Stimulated activated CD4-positive, alpha-beta T cell treated with anti-CD3 and anti-CD28 coated beads, Interleukin-1b, Interleukin-23, amount 100 ng/mL, for 48 hours (primary cell): ENCODE measurements at places on chromosomes 11 and 22.
A peak's percentile ranks its signal among the peaks of the same experiment; 100 is the strongest.

DNA sequence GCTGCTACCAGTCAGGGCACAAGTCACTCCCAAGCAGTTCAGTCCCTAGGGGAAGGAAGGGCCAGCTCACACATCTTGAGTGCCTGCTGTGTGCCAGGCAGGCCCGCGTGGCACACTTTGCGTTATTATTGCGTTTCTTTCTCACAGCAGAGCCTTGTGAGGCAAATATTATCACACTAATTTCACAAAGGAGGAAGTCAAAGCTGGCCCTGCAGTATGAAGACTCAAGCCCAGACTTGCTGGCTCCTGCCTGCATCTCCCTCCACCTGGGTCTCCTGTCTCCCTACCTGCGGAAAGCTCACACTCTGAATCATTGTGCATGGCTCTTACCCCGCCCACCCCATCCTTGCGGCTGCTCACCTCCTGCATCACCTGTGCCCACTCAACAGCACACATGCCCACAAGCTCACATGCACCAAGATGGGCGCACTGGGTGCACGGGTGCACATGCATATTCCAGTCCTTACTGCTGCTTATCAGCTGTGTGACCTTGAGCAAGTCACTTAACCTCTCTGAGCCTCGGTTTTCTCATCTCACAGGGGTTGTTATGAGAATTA lies 31.7 kb upstream of the P2RY2 start:
- no peak for DNase-seq

DNA sequence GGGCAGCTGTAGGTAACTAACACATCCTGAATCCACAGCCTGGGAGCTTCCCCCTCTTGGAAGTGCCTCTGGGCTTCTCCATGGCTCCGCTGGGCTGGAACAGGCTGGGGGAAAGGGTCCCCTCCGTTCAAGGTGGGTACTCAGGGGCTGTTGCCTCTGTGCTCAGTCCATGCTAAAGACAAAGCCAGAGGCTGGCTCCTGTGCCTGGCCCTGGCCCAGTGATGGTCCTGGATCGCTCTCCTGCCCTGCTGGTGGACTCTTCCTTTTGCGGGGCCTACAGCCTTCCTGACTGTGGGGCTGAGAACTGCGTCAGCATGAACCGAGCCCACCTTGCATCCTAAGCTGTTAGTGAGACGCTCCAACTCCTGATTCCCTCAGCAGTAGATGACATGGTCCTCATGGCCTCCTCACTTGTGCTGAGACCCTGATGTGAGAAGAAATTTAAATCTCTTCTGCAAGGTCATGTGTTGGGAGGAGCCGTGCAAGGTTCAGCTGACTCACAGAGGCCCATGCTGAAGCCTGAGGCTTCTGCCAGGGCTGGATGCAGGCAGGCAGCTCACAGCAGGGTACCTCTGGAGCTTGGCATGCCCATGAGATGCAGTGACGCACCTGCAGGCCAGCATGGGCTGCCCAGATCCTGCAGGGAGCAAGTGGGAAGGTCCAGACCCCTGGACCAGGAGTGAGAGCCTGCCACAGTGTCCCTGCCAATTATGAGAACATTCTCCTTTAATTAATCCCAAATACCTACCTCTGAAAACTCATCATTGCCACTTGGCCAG lies 1285.5 kb downstream of the TBC1D22A start:
- no peak for DNase-seq

DNA sequence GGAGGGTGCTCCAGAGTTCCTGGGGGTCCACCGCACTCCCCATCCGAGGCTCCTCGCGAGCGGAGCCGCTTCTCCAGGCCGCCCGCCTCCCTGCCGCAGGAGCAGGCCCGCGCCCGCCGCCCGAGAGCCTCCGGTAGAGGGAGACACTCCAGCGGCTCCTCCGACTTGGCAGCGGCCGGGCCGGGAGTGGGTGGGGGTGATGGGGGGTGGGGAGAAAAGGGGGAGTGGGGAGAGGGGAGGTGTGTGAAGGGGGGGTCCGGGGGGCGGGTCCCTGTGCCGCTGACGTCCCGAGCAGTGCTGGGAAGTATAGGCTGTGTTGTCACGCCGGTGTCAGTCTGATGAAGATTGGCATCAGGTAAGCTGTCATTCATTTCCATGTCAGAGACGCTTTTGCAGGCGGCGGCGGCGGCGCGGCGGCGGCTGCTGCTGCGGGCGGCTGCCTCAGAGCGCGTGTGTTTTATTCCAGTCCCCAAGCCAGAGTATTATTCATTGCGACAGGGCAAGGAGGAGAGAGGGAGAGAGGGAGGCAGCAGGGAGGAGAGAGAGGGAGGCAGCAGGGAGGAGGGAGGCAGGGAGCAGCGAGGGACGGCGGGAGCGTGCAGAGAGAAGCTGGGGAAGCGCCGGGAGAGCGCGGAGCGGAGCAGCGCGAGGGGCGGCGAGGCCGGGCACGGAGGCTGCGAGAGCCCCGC lies at the start of gene PKNOX2:
Gene PKNOX2, plus strand, starts transcription at position 330 of the 689 bp plus-strand sequence. CDS start 186,555 bp downstream, outside the sequence.
- DNase-seq = peak; percentile 76

DNA sequence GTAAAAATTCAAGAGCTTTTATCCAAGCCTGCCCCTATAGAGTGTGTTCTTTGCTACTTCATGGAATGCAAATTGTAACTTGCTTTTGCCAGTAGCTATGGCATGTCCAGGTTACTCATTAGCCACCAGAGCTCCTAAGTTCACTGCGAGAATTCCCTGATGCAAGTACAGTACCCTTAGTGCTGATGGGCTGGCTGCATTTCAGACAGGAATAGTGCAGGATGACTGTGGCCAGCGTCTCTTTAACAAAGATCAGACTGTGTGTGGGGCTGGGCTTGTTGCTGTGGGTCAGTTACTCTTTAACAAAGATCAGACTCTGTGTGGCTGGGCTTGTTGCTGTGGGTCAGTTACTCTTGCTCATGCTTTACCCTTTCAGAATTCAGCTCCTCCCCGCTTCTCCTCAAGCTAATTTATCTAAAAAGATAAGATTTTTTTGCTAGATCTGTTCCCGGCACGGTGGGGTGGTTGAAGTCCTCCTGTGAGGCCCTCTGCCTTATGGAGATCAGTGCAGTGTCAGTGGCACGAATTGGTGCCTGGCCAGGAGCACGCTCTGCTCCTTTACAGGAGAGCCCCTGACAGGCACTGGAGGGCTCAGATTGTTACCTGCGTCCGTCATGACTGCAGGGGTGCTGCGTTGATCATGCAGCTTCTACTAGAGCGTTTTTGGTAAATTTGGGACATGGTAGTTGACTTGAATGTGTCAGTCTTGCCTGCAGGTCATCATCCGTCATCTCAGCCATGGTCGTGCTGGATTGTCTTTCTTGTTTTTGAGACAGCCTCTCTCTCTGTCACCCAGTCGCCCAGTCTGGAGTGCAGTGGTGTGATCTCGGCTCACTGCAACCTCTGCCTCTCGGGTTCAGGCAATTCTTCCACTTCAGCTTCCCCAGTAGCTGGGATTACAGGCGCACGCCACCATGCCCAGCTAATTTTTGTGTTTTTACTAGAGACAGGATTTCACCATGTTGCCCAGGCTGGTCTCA lies 27.0 kb downstream of the AP2A2 start:
- no peak for DNase-seq

GRCh38 chr11:35102267-35102666 lies 36.7 kb upstream of the CD44 start:
- no peak for DNase-seq

DNA sequence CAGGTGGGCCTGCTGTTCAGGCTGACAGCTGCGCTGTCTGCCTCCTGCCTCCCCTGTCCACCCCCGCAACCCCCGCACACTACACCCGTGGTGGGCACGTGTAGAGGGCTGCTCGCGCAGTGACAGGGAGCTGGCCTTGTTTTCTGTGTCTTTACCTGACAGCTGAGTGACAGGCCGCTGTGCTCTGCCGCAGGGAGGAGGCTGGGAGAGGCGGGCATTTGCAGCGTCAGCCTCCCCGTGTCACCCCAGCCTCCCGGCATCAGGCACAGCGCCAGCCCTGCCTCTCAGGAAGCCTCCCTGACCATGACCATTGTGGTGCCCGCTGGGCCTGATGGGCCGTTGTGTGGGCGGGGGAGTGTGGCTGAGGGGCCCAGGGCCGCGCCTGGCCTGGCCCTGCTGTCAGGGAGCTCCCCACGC lies 32.0 kb upstream of the RELT start:
- DNase-seq = no peak

GRCh38 chr11:47078751-47079521 lies 97.7 kb downstream of the ARFGAP2 start:
- DNase-seq = no peak

GRCh38 chr22:17137170-17137569 lies 16.0 kb upstream of the TMEM121B start:
- no peak for DNase-seq

- DNase-seq = no peak
Observed at GRCh38 chr11:36877149-36877548, 279.1 kb upstream of the RAG2 start.

DNA sequence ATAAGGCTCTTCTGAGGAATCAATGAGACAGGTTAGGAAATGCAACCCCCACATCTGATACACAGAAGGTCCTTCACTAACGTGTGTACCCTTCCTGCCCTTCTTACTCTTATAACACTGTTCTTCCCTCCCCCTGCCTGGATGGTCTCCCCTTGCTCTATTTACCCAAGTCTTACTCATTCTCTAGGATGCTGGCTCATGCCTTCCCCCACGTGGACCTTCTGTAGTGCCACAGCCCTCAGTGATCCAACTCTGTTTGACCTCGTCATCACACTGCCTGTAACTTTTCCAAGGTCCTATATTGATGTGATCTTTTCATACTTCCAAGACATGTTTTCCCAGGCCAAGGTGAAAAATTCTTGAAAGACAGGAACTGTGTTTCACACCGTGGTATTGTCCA lies 79.8 kb downstream of the C11orf58 start:
- DNase-seq = no peak

GRCh38 chr11:108835624-108836023 lies 170.8 kb downstream of the DDX10 start:
- no peak for DNase-seq

DNA sequence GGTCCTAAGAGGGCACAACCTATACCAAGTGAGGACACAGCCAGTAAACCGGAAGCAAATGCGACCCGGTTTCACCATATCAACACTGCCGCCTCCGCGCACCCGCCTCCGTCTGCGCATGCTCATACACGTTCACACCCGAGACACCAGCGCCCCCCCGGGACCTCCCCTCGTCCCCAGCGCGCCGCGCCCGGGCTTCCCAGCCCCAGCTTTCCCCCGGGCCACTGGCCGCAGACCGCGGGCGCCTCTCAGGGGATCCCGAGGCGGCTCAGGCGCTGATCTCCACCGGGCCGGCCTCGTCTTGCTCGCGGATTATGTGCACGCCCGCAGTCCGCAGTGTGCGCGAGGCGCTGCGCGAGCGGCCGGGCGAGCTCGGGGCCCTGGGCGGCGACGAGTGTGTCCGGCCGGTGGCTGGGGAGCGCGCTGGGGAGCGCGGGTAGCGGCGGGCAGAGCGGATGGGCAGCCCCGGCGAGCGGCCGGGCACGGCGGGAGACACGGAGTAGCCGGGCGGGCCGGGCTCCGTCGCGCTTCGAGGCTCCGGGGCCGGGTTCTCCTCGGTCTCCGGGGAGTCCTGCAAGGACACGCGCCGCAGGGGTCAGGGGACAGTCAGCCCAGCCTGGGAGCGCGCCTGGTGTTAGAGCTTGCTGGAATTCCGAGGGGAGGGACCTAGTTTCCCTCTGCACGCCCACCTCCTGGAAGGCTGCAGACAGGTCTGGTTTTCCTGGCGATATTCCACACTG lies 2.0 kb downstream of the HEPN1 start:
- peak; percentile 75 for DNase-seq

DNA sequence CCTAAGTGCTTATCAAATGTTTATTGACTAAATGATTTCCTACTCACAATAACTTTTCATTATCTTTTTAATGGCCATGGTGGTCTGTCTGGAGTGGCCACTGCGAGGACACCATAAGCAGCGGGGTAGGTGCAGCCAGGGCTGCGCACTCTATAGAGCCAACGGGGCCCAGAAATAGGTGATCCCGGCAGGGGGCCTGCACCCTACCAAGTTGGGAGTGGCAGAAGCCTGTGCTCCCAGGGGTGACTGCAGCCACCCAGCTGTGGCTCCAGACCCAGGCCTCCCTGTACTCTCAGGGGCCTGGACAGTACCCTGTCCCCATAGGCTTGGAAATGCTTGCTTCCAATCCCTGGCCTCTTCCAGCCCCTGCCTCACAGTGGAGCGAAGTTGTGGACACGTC lies 426.4 kb upstream of the FAT3 start:
- DNase-seq = no peak

DNA sequence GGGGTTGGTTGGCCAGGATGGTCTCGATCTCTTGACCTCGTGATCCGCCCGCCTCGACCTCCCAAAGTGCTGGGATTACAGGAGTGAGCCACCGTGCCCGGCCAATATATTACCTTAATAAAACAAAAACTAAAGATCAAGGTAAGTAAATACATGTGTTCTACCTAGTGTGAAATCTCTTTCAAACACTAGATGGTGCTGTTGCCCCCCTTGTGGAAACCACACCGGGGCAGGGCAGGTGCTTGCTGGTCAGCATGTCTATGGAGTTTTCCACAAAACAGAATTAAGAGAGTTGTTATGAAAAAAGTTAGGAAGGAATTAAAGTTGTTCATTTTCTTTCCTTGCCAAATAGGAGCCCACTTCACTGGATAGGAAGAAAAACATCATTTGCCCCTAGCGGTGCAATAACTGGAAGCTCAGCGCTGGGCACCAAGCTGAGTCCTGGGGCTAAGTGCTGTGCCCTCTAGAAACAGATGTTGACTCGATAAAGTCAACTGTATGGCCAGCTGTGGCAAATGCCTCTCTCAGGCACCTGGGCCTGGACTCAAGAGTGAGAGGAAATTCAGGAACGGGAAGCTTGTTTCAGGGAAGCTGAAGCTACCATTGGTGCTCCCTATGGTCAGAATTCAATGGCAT lies 6.3 kb upstream of the KCNJ5 start:
- peak; percentile 53 for DNase-seq

- no peak for DNase-seq
Observed at GRCh38 chr11:45590743-45591142, 74.7 kb downstream of the CHST1 start.

GRCh38 chr11:44976576-44976975 lies 25.9 kb upstream of the TP53I11 start:
- DNase-seq = no peak

DNA sequence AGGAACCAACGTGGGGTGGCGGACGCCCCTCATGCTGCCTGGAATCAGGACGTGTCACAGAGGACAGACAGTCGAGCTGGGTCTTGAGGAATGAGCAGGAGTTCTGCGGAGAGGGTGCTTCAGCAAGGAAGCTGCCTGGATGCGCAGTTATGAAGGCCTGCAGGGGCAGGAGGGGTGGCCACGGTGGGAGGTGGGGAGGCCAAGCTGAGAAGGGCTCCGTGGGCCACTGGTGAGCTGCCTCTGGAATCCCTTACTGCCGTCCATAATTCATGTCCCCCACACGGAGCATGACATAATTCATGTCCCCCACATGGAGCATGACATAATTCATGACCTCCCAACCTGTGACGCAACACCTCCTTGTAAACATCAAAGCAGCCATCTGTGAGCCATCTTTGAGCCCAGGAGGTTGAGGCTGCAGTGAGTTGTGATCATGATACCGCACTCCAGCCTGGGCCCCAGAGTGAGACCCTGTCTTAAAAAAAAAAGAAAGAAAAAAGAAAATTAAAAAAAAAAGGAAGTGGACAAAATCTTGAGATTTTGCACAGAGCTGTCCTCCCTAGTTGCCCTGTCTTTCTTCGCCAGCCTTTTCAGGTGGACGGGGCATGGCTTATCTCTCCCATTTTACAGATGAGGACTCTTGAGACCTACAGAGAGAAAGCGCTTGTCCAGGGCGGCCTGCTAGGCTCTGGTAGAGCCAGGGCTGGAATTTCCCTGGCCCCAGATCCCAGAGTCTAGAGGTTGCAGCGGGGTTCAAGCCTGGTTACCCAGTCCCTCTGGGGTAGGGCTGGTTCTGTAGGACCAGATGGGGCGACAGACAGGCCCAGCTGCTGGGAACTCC lies 24.3 kb upstream of the PICK1 start:
- DNase-seq = no peak

- DNase-seq = no peak
Observed at GRCh38 chr22:28741200-28741784, 328 bp downstream of the CHEK2 start.
